IMR-90 (cell line): ENCODE measurements at places on chromosomes 6 and 20. TPM values are rescaled to one million over a fixed set of nuclear protein-coding genes. Genes with fewer than 3 reads are reported as not detected.

DNA sequence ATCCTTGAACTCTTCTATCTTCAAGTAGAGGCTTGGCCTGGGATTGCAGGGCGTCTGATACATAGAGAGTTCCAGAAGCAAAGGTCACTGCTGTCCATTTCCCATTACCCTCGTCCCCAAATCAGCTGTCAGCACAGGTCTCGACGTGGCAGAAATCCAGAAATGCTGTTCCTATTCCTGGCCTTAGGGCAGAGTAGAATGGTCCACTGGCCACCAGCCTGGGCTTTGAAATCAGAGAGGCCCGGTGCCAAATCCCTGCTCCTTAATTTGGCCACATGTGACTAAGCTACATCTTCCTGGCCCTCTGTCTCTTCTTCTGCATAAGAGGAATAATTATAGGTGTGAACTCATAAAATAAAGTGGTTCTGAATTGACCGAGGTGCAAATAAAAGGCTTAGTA is 40.9 kb upstream of the FAM83D start:
- DNase-seq = no peak

GRCh38 chr6:149217466-149217888 is 100.0 kb upstream of the TAB2 start:
- DNase-seq = no peak

The MAVS gene
- 15.5 and 15.6 TPM in 2 replicates for polyA plus RNA-seq

The GRIK2 gene
- polyA plus RNA-seq = 5.6 and 8.2 TPM in 2 replicates
